Stimulated activated CD4-positive, alpha-beta T cell treated with anti-CD3 and anti-CD28 coated beads, Interleukin-1b, Interleukin-23, amount 100 ng/mL, for 48 hours (primary cell): ENCODE measurements at places on chromosomes 5 and 9.
A peak's percentile ranks its signal among the peaks of the same experiment; 100 is the strongest.

DNA sequence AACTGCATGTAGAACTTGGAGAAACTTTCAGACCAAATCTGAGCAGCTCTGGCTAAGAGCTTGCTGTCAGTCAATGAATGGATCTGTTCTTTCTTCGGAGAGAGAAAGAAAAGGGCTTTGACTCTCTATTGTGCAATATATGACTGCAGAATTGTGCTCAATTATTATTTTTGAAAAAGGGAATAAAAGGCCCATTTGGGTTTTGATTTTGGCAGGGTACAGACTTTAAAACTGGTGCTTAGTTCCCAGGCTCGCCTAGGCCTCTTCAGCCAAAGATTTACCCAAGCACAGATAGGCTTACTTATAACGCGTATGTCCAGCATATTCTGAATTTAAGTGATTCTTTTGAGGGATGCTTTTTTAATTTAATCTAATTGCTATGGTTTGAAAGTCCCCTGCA, 59.3 kb downstream of the RETREG1 start:
- DNase-seq: no peak

- DNase-seq: peak; percentile 66
These were observed 11.5 kb upstream of the SPATA24 start for GRCh38 chr5:139415221-139415861.

DNA sequence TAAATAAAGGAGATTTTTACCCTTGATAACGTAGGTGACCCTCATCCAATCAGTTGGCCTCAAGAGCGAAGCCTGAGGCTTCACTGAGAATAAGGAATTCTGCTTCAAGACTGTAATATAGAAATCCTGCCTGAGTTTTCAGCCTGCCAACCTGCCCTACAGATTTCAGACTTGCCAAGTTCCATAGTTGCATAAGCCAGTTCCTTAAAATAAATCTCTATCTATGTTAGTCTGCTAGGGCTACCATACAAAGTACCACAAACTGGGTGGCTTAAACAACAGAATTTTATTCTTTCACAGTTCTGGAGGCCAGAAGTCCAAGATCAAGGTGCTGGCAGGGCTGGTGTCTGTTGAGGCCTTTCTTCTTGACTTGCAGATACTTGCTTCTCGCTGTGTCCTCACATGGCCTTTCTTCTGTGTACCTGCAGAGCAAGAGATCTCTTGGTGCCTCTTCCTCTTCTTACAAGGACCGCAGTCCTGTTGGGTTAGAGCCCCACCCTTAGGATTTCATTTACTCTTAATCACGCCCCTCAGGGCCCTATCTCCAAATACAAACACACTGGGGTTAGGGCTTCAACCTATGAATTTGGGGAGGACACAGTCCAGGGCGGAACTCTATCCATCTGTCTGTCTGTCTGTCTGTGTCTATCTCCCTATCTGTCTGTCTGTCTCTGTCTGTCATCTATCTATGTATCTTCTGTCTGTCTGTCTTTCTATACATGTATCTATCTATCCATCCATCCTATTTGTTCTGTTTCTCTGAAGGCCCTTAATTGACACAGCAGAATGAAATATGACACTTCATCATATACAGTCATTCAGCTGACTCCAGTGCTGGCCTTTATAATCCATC, 17.0 kb upstream of the CMBL start:
- DNase-seq: no peak

DNA sequence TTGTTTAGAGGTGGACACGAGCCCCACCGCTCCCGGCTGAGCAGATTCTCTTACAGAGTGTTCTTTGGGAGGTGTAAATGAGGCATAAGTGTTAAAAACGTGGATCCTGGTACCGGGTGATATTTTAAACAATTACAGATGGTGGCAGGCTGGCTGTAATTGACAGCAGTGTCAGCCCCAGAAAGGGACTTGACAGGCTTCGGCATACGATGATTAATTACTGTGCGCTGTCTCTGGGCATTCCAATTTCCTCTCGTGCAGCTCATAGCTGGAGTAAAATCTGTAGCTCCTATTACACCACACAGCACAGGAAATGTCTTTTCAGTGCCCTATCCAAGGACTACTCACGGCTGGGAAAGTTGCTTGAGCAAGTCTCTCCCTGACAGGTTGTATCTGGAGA, 305.4 kb upstream of the IRX2 start:
- DNase-seq: no peak

GRCh38 chr9:121876255-121876654, 216.9 kb downstream of the TTLL11 start:
- no peak for DNase-seq

DNA sequence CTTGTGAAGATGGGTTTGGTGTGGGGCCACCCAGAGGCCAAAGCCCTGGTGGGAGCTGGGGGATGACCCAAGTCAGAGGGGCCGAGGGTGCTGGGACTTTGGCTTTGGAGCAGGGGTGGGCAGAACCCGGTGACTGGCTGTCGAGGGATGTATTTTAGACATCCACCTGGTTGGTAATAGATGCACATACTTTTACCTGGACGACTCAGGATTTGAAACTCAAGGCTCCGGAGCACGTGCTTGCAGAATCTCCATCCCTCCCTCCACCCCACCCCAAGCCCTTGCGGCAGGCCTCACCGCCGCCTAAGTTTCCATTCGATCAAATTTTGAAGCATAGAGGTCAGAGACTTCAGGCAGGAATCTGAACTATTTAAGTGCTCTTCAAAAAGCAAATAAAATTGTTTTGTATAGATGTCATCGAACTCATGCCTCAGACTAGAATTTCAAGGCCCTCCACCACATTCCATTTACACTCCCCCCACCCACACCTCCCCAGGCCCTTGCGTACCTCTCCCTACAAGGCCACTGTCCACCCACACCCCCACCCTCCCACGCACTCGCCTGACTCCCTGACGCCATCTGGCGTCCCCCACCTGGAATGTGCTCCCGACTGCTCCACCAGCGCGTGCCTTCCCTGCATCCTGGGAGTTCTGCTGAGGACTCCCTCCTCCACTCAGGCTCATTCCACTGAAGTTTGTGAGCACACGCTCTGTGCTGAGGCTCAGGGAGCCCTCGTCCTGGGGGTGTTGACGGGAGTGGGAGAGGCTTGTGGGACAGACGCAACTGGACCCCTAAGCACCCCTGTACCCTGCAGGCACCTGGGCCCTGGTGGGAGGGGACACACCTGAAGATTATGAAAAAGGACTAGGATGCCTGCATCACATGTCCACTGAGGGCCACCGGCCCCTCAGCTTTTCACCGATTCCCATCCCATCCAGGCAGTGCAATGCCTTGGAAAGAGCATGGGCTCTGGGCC, 56.4 kb upstream of the RPL26L1 start:
- DNase-seq: no peak

DNA sequence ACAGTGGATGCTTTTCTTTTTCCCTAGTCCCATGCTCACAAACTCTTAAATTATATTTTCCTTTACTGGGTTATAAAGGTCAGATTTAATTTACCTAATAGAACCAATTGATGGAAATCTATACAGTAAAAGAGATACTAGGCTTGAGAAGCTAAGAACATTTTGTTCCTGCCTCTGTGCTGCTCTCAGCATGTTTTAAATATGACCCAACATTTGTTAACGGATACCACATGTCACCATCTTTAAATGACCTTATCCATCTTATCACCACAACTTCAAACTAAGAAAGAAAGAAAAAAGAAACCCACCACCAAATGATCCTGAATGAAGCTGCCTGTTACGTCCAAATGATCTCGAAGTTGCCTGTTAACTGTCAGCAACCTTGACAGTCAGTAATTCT, 334.7 kb upstream of the ZNF608 start:
- DNase-seq: no peak

GRCh38 chr5:170184737-170185136, 48.0 kb upstream of the C5orf58 start:
- no peak for DNase-seq

GRCh38 chr9:92486371-92486770, 4.1 kb upstream of the ASPN start:
- no peak for DNase-seq

DNA sequence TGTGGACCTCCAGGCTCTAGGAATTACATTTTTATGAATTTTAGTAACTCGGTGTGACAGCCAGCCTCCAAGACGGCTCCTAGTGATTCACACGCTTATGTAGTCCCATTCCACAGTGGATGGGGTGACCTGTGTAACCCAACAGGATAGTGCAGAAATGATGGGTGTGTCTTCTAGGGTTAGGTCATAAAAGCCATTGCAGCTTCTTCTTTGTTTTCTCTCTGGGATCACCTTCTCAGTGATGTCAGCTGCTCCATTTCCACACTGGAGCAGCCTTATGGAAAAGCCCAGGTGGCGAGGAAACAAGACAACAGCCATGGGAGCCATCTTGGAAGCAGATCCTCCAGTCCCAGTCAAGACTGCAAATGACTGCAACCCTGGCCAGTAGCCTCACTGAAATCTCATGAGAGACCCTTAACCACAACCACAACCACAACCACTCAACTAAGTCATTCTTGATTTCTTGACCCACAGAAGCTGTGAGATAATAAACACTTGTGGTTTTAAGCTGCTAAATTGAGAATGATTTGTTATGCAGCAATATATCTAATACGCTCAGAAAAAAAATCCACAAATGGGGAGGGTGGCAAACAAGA, 5.1 kb upstream of the GNPDA1 start:
- no peak for DNase-seq

DNA sequence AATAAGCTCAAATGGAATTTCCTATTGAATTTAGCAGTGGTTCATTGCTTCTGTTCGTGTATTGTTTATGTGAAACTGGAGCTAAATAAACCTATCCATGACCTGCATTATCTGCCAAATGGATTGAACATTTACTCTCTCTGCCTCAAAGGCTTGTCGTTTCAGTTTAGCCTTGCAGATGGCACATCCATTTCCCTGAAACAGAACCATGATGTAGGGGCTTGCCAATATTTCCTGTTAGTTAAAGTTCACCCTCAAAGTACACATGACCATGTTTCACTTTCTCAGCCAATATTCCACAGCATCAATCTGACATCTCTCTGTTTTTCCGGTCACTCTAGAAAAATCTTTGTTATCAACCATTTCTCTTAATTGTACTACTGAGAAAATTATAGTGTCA, 545.3 kb downstream of the TAF11L14 start:
- DNase-seq: no peak

- DNase-seq: peak; percentile 38
These were observed 206.2 kb downstream of the TTLL11 start for GRCh38 chr9:121886759-121887485.

DNA sequence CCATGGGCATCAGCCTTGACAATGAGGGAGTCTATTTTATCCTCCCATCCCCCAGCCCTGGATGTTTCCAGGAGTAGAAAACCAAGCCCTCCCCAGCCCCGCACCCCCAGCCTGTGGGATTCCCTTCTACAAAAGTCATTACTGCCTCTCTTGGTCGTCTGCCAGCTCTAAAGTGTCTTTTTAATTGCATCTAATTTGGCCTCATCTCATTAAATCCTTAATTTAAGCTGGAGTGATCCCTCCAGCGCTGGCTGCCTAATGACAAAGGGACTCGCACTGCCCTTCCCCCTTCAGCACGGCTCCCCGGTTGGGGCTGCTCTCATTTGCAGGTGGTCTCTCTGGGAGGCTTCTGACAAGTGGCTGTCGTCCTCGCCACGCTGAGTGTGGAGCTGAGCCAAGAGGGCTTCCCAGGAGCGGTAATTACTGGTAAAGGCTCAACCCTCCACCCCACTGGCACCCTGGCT, 107.9 kb upstream of the ALDH1B1 start:
- no peak for DNase-seq

- DNase-seq: no peak
These were observed 314.7 kb downstream of the ENC1 start for GRCh38 chr5:74325866-74326265.

DNA sequence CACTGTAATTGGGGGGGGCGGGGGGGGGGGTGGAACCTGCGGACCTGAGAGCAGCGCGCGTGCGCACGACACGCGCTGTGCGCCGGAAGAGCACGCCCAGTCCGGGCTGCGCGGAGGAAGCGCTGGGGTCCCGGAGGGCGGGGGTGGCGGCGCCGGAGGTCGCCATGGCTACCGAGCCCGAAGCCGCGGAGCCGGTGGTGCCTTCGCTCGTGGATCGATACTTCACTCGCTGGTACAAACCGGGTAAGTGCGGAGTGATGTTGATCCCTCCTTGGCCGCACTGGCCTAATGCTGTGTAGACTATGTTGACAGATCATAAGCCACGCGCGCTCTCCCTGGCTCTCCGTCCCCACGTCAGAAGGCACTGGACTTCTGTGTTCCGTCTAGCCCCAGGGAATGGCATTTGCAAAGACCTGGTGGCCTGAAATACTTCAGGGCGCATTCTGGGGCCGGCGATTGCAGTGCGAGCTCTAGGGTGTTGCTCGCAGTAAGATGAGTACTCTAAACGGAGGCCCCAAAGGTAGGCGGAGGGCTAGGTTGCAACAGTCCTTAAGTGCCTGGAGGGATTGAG, at the start of gene ABITRAM:
TSS of gene ABITRAM (plus strand) at position 78 of the 571 bp plus-strand sequence. CDS start at position 165, 87 bp downstream.
- peak; percentile 73 for DNase-seq

- no peak for DNase-seq
These were observed 134.4 kb downstream of the PTTG1 start for GRCh38 chr5:160555971-160556631.

- no peak for DNase-seq
These were observed 275.3 kb upstream of the CDH6 start for GRCh38 chr5:30918171-30918570.

DNA sequence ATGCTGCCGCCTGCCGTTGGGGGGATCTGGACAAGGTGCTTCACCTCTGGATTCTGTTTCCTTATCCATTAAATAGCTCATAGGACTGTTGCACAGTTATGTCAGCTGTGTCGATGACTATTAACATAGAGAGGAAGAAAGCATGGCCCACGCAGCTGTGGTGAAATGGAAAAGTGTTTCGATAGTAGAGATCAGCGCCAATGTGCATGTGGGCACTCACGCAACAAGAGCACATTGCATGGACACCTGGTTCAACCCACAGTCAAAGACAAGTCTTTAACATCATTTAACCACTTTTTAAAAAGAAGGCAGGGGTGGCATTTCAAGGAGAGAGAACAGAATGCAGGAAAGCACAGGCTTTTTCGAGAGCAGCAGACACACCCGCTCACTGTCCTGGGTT, 107.6 kb downstream of the ADCY2 start:
- DNase-seq: no peak

GRCh38 chr5:111517853-111518501, 5.6 kb upstream of the STARD4 start:
- no peak for DNase-seq

- no peak for DNase-seq
These were observed 165.1 kb downstream of the DIRAS2 start for GRCh38 chr9:90477535-90477934.

GRCh38 chr5:20497356-20497755, 509.4 kb upstream of the CDH18 start:
- DNase-seq: no peak

DNA sequence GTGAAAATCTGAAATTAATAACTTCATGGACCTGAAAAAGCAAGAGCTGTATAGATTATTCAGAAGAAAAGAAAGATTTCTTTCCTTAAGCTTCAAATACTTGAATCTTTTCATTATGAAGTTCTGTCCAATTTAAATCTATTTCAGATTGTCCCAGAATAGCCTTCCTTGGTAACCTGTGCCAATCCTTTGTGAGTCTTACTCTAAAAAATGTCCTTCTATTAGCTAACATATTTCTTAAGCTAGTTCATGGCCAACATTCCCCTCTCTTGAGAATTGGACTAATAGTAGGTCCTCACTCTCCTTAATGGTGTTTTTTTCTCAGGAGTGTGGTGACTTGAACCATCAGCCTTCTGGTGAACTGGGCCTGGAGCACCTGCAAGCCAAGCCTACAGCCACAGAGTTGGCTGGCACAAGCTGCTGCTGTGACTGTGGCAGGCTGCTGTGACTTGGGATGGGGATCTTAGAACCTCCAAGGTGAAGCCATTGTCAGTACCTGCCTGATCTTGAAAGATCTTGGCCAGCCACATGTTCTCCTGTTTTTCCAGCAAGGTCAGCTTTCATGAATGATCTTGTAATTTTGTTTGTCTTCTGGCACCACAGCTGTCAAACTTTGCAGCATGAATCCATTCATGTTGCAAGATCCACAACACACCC, 262.6 kb upstream of the MAP3K1 start:
- DNase-seq: no peak
